ENCODE measurements at places on chromosomes 11 and 22.

- no peak for DNase-seq
These were observed 26.2 kb downstream of the TBC1D22A start for GRCh38 chr22:46788441-46789172.

DNA sequence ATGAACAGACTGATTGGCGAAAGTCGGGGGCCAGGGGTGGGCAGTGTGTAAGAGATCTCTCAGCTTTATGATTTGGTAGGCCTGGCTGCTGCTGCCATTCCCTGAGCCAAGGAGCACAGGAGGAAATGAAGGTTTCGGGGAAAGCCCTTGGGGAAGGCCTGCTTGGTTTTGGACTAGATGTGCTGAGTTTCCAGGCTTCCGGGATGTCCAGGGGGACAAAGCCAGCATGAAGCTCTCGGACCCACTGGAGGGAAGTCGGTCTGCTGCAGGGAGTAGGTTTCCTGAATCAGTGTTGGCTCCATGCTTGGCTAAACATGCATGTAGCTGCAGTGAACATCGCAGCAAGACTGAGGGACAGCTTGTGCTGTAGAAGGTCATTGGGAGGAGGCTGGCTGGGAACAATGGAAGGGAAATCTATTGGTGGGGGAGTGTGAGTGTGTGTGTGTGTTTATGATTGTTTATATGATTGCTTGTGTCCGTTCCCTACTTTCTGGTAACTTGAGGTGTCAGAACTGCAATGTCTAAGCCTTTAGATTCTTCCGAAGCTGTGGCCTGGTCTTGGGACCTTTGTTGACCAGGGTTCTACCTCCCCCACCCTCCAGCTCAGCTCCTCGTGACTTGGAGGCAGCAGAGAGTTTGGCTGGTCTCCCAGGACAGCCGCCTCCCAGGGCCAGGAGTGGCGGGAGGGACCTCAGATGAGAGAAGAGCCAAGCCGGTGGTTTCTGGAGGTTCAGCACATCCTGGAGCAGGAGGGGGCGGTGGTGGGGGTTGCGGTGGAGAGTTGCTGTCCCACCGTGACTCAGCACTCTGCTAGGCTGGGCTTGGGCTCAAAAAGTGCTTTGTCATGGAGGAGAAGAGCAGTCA is 4.0 kb upstream of the FTH1 start:
- DNase-seq = no peak

GRCh38 chr11:128422576-128423370 is 164.6 kb downstream of the ETS1 start:
- DNase-seq = peak; percentile 81

DNA sequence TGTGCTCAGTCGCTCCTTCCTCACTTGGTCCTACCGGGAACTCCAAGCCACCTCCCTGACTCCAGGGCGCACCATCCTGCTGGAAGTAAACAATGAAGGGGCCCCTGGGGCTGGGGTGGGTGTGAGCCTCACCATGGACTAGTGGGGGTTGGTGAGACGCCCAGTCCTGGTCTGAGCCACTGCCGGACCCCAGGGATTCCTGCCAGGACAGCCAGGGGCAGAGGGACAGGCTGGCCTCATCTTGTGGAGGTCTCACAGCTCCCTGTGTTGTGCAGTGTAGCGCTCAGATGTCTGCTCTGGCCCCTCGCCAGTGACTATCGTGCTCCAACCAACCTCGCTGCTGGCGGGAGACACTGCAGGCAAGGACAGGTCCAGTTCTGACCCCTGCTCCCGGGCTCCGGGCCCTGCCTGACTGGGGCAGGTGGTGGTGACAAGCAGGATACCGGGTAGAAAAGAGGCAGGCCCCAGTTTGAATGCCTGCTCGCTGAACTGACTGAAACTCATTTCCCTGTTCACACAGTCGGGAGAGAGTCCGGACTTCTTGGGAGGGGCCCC is 1021.4 kb downstream of the BRD1 start:
- DNase-seq = no peak

DNA sequence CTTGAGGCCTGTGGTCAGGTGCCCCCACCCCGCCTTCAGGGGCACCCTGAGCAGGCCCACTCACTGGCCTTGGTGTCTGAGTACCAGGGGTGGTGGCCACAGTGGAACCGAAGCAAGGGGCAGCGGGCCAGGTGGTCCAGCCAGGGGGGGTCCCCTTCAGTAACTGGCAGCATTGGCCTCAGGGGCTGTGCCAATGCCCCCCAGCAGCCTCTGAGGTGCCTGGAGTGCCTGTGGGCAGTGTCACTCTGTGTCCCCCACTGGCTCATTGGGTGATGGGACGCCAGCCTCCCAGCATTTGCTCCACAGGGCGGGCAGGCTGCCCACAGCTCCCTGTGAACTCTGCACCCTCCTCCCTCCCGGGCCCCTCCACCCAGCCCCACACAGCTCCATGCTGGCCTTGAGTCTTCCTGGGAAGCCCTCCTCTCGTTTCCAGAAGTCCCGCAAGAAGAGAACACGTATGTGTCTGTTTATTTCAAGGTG is 29.5 kb upstream of the CARS1 start:
- DNase-seq = no peak

DNA sequence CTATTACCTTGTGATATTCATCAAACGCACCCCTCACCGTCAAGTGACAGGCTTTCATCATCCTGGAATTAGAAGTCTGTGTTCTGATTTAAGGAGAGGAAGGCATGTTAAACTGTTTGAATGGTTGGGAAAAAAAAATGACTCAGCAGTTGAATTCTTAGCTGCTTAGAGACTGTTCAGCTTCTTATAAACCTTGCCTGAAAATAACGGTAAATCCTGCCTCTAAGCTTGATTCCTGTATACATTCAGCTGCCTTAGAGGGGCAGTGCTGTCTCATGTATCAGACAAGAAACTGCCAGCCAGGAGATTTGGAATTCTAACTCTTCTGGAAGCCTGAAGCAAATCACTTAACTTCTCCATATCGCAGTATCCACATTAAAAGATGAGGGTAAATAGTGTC is 437.4 kb downstream of the JRKL start:
- DNase-seq = no peak

- no peak for DNase-seq
These were observed 303.7 kb downstream of the TTC28 start for GRCh38 chr22:28375761-28376534.

DNA sequence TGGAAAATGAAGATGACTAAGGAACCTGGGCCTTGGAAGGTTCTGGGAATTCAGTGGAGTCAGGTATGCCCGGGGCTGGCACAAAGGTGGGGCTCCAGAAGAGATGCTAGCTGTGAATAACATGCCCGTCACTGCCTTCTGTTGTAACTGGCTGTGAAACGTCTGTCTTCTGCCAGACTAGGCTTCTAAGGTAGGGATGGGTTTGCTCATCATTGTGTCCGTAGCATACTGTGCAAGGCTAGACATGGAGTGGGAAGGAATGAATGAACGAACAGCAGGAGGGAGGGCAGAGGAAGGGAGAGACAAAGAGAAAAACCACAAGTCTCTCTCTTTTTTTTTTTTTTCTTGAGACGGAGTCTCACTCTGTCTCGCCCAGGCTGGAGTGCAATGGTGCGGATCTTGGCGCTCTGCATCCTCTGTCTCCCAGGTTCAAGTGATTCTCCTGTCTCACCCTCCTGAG is 327.4 kb downstream of the MN1 start:
- no peak for DNase-seq

DNA sequence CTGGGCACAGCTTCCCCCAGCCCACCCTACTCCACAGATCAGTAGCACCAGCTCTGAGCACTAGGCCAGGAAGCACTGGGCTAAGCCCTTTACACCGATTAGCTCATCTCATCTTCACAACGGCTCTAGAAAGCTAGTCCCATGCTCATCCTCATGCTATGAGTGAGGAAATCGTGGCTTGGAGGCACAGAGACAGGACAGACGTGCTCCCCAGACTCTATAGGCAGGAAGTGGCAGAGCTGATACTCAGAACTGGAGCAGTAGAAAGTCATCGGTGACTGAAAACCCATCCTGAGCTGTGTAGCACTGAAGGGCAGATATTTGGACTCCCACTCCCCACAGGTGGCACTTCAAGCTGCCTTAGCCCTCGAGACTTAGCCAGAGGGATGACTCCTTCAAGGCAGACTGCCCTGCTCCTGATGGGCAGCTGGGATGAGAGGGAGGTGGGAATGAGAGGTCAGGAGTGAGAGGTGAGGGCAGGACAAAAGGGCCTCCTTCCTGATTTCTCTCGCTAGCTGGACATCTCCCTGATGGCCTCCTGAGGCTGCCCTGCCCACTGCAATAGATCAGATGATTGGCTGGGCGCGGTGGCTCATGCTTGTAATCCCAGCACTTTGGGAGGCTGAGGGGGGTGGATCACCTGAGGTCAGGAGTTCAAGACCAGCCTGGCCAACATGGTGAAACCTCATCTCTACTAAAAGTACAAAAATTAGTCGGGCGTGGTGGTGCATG is 9.7 kb downstream of the CD5 start:
- DNase-seq = peak; percentile 68
